ENCODE measurements at places on chromosomes 11 and 22. TPM values are rescaled to one million over a fixed set of nuclear protein-coding genes. Genes with fewer than 3 reads are reported as not detected.

DNA sequence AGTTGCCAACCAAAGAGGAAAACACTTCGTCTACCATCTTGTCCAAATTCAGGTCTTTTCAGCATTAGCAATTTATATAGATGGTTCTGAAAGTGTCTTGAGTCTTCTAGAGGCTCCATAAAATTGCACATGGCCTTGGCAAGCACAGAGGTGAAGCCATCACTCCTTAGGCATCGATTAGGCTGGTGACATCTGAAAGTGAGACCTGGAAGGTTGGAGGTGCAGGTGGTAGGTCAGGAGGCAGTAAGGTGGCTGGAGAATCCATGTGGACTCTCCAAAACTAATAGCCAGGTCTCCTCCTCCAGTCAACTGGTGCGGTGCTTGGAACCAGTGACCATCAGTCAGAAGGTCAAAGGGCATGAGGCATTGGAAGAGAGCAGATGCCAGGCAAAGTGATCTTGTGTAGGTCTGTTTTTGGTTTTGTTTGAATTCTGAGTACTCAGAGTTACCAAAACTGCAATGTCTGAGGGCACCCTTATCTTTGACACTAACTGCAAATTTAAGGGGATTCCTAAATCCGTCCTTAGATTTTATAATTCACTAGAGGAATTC lies 6.6 kb upstream of the APOL2 start:
- DNase-seq = no peak

DNA sequence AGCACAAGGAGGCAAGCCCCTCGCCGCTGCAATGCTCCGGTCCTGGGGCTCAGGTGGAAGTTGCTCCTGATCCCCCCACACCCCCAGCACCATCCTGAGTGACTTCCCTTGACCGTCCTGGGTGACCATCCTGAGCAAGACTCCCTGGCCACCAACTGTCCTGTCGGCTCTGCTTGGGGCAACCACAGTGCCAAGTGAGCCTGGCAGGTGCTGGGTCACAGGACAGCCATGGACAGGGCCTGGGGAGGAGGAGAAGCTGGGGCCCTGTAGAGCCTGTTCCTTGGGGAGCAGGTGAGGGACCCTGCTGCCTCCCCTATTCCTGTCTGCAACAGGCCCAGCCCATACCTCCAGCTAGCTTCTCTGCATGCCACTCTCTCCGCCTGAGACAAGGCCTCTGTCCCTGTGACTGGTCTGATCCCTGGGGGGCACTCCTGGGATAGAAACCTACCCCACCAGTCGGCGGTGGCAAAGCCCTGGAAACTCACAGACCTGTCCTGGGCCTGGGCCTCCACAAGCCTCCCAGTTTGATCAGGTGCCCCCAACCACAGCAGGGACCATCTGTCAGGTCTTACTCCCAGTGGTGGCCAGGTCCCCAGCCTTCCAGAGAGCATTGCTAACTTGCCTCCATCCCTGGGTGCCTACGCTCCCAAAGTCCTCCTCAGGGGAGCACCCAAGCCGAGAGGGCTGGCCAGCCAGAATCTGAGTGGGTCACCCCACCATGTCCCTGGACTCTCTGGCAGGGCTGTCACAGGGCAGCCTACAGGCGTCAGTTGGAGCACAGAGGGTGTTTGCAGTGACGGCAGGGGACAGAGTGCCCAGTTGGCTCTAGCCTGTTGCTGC lies 68.7 kb upstream of the WNT7B start:
- DNase-seq = peak; percentile 27

- no peak for DNase-seq
Observed at GRCh38 chr22:50536226-50536625, 6.4 kb upstream of the TYMP start.

- DNase-seq = peak; percentile 55
Observed at GRCh38 chr22:36865346-36865745, 4.5 kb downstream of the NCF4 start.

DNA sequence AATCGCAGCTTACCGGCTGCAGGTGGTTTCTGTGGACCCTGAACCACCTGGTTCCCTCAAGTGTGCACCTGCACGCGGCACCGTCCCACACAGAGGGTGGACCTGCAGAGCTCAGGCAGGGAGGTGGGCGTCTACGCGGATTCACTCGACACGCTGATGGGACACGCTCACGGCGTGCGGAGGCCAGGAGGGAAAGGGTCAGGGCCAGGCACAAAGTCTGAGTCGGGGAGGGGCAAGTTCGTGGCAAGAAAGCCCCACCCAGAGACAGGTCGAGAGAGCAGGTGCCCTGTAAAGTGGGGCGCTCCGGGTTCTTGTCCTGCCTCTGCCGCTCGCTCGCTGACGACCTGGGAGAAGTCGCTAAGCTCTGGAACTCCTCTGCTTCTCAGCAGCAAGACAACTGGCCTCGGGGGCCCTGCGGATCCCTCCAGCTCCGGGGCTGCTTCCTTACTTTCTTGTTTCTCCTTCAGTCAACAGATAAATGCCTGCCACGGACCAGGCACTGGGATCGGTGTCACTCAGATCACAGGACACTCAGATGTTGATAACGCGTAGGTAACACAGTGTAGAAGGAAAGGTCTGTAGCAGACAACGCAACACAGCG lies 72.4 kb upstream of the NUP50 start:
- no peak for DNase-seq

DNA sequence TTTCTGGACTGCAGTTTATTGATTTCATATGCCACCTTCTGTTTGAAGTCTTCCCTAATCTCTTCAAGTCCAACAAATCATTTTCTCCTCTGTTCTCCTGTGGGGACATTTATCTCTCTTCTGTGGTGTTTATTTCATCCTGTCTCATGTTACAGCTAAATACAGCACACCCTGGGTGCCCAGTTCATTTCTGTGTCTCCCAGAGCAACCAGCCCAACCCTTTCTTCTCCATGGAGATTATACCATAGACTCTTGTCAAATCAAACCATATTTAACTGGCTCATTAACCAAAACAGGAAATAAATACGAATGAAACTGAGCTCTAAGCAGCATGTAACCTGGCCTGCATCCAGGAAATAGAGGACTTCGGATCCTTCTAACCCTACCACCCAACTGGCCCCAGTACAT lies at the start of gene MS4A8:
TSS of gene MS4A8 (plus strand) at position 329 of the 408 bp plus-strand sequence. CDS start 1,249 bp downstream, outside the sequence.
- no peak for DNase-seq

DNA sequence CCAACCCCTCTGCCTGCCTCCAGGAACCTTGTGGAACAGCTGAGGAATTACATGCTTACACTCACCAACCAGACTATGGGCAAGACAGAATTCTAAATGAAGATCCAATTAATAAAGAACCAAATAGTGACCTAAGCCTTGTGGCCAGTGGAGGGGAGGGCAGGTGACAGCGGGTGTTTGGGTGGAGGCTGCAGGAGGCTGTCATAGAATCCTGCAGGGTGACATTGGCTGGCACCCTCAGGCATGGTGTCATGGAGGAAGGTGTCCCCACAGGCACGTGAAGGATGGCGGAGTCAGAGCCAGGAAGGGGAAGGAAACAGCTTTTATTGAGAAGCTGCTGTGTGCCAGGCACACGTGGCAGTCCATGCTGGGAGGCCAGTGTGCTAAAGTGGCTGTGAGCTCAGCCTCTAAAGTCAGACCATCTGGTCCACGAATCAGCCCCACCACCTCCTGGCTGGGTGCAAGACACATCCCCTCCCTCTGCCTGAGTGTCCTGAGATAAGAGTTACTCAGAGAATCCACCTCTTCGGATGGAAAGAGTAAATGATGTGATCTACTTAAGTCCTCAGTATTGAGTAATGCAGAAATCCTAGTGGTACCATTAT lies 8.7 kb downstream of the MYO18B start:
- peak; percentile 6 for DNase-seq

DNA sequence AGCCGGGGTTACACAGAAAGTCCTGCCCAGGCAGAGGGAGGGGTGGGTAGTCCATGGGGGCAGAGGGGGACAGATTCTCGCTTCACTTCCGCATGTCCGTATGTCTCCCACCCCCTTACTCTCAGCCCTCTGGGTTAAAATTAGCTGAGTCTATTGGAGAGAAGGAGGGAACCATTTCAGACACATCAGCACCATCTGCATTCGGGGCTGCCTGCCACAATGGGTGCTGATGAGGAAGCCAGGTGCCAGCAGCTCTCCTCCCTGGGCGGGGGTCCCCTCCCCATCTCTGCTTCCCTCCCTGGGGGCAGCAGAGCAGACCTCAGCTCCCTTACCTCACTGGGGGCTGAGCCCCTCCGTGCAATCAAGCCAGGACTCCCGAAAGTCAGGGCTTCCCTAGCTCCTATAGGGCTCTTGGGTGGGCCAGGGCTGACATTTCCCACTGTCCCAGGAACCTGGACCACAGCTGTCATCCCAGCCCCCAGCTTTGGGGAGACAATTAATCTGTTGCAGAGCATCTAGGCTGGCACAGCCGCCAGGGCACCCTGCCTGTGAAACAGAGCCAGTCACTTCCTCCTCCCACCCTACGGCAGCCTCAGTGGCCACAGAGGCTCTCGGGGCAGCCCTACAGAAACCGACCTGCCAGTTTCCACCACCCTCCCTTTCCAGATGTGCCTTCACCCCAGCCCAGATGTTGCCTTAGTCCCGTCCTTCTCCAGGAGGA lies 67.3 kb downstream of the PDE2A start:
- no peak for DNase-seq

DNA sequence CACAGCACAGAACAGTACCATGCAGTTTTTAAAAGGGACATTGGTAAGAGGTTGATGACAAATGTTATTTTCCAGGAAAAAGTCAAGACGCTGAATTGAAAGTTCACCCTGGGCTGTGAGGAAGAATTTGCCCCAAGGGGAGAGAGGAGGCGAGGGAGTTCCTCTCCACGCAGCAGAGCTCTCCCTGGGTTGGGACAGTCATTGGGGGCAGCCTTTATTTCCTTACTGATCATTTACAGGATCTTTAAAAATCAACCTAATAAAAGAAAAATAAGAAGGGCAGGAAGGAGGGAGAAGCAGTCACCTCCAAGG lies 49.9 kb upstream of the WNT7B start:
- DNase-seq = peak; percentile 43

NELL1 gene
- not detected for polyA plus RNA-seq

INS gene
- not detected for polyA plus RNA-seq

- DNase-seq = no peak
Observed at GRCh38 chr11:3107608-3108182, 50.5 kb upstream of the CARS1 start.

VWCE gene
- 0.70 TPM for polyA plus RNA-seq

- DNase-seq = no peak
Observed at GRCh38 chr11:8008212-8008611, 21.1 kb downstream of the EIF3F start.

DNA sequence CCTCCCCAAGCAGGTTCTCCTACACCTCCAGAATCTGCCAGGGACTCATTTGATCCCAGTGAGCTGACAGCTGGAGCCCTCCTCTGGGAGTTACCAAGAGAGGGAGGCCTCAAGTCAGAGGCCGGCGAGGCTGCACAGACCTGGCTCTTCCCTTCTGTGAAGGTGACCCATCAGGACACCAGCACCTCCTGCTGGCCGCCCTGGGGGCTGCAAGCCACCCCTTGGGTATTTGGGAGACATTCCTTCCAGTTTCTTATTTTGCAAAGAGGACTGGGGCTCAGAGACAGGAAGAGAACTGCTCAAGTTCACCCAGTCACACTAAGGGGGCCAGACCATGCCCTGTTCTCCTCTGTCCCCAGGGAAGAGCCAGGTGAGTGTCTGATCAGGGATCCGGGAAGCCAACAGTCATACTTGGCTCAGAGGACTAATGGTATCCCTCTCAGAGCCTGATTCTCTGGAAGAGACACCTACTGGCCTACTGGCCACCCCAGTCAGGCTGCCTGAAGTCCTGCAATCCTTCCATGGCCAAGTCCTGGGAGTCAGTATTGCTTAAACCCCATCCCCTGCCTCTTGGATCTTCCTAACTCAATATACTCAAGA lies 40.5 kb upstream of the RIC3 start:
- no peak for DNase-seq

DNA sequence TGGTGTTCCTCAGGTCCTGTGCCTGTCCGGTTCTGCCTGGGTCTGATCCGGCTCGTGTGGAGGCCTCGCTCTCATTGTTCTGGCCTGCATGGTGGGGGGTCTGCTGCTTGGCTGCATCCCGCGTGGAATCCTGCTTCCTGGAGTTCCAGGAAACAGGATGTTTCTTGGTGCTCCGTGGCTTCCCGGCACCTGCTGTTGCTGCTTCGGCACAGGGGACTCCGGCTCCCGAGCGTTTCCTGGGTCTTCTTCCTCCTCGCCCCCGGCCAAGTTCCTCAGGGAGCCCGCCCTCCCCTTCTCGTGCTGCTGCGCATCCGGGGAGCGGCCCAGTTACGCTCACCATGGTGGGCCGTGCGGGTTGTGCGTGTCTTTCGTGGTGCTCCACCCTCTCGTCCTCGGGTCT lies 29.9 kb downstream of the GLB1L2 start:
- DNase-seq = no peak

GLYATL1 gene
- 0.22 TPM for polyA plus RNA-seq

GRCh38 chr11:6404342-6405051 lies 14.2 kb downstream of the SMPD1 start:
- peak; percentile 59 for DNase-seq

DNA sequence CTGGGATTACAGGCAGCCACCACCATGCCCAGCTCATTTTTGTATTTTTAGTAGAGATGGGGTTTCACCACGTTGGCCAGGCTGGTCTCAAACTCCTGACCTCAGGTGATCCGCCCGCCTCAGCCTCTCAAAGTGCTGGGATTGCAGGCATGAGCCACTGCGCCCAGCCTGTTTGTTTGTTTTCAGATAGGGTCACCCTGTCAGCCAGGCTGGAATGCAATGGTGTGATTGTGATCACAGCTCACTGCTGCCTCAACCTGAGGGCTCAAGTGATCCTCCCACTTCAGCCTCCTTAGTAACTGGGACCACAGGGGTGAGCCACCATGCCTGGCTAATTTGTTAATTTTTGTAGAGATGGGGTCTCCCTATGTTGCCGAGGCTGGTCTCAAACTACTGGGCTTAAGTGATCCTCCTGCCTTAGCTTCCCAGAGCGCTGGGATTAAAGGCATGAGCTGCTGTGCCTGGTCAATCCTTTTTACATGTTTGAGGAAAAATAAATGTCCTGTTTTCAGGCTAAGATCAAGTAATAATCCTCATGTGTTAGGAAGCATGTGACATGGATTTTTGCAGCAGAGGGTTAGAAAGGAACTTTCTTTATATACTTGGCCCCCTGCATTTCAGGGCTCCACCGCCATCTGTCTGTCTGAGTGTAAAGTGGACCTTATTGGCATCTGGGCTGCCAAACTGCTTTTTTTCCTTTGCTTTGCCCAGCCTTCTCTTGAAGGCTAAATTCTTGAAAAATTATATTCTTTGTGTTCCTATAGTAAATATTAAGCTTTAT lies 4.8 kb upstream of the SLC3A2 start:
- no peak for DNase-seq

- DNase-seq = peak; percentile 92
Observed at GRCh38 chr11:83044958-83045712, 26.6 kb downstream of the RAB30 start.

DNA sequence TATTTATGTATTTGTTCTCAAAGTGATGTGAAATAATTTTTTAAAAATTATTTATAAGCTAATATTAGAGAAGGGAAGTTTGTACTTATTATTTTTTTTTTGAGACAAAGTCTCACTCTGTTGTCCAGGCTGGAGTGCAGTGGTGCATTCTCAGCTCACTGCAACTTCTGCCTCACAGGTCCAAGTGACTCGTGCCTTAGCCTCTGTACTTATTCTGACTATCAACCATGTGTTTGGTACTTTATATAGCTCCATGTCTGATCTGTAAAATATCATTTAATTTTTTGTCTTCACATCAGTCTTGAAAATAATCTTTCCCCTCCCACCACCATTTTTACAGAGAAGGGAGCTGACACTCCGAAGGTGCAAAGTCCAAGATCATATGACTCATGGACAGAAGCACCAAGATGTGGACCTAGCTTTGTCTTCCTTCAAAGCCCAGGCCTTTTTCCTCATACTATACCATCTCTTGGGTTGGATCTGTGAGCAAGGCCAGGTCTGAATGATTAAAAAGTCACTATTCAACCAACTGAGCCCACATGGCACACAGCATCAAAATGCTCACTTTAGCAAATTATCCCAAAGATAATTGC lies 32.4 kb upstream of the EED start:
- peak; percentile 28 for DNase-seq

Data from GM23248 (cell line).